ENCODE measurements at places on chromosomes 5 and 9.
A peak's percentile ranks its signal among the peaks of the same experiment; 100 is the strongest.

GRCh38 chr9:91905991-91906469 is 44.0 kb downstream of the ROR2 start:
- no peak overlapping the region for H3K27ac ChIP-seq
- DNase-seq, result no peak

GRCh38 chr9:127180457-127181314 is 58.3 kb upstream of the ANGPTL2 start:
- H3K27ac ChIP-seq, result no peak overlapping the region
- DNase-seq, result no peak
- H3K36me3 ChIP-seq, result no peaks in the 10 kb centered on the region
- H3K4me3 ChIP-seq, result no peak overlapping the region
- H3K27me3 ChIP-seq, result no peaks in the 10 kb centered on the region
- peaks cover 16% of the 10 kb centered on the region for H3K4me1 ChIP-seq

DNA sequence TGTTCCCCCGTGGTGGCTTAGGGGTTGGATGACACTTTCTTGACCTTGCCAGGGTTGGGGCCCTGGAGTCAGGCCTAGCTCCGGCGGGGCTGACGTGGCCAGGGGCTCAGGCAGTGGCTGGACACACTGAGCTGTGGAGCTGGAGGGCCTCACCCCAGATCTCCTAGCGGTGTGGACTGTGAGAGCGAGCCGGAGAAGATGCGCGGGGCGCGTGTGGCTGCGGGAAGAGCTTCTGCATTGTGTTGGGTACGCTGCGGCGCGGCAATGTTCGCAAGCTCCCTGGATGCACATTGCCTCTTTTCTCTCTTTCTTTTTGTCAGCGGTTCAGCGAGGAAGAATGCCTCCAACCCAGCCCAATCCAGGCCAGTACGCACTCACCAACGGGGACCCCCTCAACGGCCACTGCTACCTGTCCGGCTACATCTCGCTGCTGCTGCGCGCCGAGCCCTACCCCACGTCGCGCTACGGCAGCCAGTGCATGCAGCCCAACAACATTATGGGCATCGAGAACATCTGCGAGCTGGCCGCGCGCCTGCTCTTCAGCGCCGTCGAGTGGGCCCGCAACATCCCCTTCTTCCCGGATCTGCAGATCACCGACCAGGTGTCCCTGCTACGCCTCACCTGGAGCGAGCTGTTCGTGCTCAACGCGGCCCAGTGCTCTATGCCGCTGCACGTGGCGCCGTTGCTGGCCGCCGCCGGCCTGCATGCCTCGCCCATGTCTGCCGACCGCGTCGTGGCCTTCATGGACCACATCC is 4.8 kb downstream of the NR2F1 start:
- H3K36me3 ChIP-seq, result peaks cover 69% of the 10 kb centered on the region
- H3K4me3 ChIP-seq, result peak overlapping the region; percentile 100
- peaks cover 64% of the 10 kb centered on the region for H3K27me3 ChIP-seq
- H3K27ac ChIP-seq, result peak overlapping the region; percentile 99
- peaks cover 53% of the 10 kb centered on the region for H3K4me1 ChIP-seq

GRCh38 chr9:121059998-121060636 is 10.0 kb upstream of the C5 start:
- no peak overlapping the region for H3K27ac ChIP-seq
- peak; percentile 32 for DNase-seq
- no peaks in the 10 kb centered on the region for H3K27me3 ChIP-seq
- H3K36me3 ChIP-seq, result peaks cover 3% of the 10 kb centered on the region

DNA sequence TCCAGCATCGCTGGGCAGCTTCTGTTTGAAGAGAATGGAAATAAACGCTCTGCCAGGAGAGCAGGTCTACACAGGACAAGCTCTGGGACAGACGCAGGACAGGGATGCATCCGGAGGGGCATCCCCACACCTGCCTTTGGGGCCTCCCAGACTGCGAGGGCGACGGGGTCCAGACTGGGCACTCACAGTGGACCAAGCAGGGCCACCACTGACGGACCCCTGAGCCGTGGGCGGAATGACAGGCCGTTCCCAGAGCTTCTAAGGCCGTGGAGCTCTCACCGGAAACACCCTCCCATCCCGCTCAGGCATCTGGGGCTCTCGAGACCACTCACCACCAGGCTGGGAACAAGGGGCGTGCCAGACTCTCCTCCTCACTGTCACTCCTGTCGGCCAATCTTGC is 10.5 kb upstream of the TMEM250 start:
- peaks cover 40% of the 10 kb centered on the region for H3K27me3 ChIP-seq
- H3K4me1 ChIP-seq, result peaks cover 3% of the 10 kb centered on the region
- no peak overlapping the region for H3K27ac ChIP-seq
- H3K36me3 ChIP-seq, result no peaks in the 10 kb centered on the region
- no peak overlapping the region for H3K4me3 ChIP-seq

DNA sequence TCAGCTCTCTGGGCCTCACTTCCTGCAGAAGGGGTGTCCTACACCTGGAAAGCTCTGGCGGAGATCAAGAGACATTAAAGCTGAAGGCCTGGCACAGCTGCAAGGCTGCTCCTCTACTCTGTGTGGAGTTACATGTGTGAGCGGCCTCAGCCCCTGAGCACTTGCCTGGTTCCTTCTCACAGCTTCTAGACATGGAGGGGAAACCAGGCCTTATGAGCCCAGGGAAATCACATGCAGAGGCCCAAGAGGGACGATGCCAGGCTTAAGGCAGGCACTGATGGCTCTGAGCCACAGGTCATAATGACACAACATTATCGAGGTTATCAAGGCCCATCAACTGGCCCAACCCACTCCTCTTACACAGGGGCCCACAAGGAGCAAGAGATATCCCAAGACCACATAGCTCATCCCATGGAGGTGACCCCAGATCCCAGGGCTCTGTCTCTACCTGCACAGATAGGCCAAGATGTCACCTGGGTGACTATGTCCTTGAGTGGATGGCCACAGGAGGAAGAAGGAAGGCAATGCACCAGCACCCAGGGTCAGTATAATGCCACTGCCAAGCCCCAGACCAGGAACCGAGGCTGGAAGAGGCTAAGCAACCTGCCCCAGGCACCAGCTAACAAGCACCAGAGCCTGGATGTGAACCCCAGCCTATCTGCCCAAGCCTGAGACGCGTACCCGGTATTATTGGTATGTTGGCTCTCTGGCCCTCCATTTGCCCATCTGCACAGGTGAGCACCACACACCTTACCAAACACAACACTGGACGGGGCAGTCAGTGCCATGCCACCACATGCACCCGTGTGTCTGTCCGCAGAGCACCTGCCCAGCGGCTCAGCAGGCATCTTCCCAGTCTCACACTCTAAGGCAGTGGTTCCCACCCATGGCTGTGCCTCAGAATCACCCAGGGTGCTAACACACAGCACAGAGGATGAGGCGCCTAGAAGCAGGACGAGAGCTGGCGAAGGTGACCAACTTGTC is 143.3 kb downstream of the GABBR2 start:
- H3K27ac ChIP-seq, result peak overlapping the region; percentile 93
- no peak for DNase-seq
- no peak overlapping the region for H3K4me3 ChIP-seq
- H3K4me1 ChIP-seq, result no peaks in the 10 kb centered on the region
- H3K36me3 ChIP-seq, result no peaks in the 10 kb centered on the region

GRCh38 chr5:68749631-68750030 is 344.2 kb upstream of the SLC30A5 start:
- no peaks in the 10 kb centered on the region for H3K36me3 ChIP-seq
- no peak overlapping the region for H3K4me3 ChIP-seq
- no peaks in the 10 kb centered on the region for H3K27me3 ChIP-seq
- DNase-seq, result no peak

DNA sequence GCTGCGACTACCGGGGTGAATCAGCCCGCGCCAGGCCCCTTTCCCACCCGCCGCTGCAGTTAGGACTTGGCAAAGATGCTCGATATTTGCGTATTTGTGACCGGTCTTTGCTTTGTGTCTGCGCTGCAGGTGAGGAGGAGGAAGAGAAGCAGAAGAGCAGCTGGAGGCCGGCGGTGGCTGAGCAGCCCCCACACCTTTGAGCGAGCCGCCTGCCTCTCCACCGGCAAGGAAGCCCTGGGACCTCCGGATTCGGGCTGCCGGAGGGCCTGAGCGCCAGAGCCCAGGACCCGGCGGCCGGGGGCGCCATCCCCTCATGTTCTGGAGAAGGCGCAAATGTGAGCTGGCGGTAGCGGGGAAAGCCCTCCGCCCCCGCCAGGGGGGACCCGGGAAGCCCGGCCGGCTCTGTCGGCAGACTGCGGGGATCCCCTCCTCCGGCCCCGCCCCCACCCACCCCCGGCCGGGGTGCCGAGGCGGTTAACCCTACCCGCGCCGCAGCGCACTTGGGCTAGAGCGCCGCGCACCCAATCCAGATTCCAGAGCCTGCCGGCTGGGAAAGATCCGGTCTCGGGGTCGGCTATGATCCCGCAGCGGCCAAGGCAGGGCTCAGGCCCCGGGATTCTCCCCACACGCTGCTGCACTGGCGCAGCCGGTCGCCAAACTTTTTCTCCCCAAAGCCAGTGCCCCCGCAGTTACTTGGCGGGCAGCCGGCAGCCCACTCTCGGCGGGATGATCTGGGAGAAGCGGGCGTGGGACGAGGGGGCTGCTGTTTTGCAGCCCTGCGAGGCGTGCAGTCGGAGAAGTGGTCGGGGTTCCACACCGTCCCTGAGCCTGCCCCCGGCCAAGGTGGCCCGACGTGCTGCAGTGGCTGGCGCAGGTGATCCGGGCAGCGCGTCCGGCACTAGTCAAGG is 800 bp upstream of the KCNN2 start:
- peaks cover 3% of the 10 kb centered on the region for H3K36me3 ChIP-seq
- no peak overlapping the region for H3K27ac ChIP-seq
- peak overlapping the region; percentile 96 for H3K4me3 ChIP-seq
- peak; percentile 69 for DNase-seq

- DNase-seq, result no peak
- H3K27me3 ChIP-seq, result no peaks in the 10 kb centered on the region
- H3K4me3 ChIP-seq, result no peak overlapping the region
- peaks cover 10% of the 10 kb centered on the region for H3K4me1 ChIP-seq
- no peak overlapping the region for H3K27ac ChIP-seq
- peaks cover 8% of the 10 kb centered on the region for H3K36me3 ChIP-seq
These were observed 50.9 kb downstream of the GPR107 start for GRCh38 chr9:130104491-130105193.

- no peaks in the 10 kb centered on the region for H3K36me3 ChIP-seq
- H3K4me3 ChIP-seq, result no peak overlapping the region
- no peak overlapping the region for H3K27ac ChIP-seq
- peaks cover 8% of the 10 kb centered on the region for H3K4me1 ChIP-seq
These were observed 3.4 kb downstream of the SLC6A19 start for GRCh38 chr5:1204693-1205242.

GRCh38 chr5:10689391-10690081 is 71.5 kb downstream of the DAP start:
- peak overlapping the region; percentile 43 for H3K27ac ChIP-seq
- no peaks in the 10 kb centered on the region for H3K27me3 ChIP-seq
- peak; percentile 8 for DNase-seq
- no peak overlapping the region for H3K4me3 ChIP-seq
- peaks cover 14% of the 10 kb centered on the region for H3K4me1 ChIP-seq
- H3K36me3 ChIP-seq, result peaks cover 26% of the 10 kb centered on the region

DNA sequence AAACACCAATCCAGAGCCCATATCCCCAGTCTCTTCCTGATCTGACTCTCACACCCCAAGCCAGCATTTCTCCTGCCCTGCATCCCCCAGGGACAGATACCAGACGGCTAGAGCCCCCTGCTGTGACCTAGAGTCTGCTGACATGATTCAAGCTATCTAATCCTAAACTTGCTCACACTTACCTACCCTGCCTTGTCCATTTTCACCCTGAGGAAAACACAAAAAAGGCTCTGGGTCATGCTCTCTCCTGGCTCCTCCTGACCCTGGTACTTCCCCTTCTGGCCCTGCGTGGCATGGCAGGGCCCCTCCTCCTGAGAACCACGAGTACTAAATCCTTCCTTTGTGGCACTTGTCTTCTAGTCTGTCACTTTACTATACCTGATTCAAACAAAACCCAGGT is 2.8 kb upstream of the ARRDC1 start:
- peaks cover 33% of the 10 kb centered on the region for H3K27me3 ChIP-seq
- H3K36me3 ChIP-seq, result no peaks in the 10 kb centered on the region
- H3K4me3 ChIP-seq, result peak overlapping the region; percentile 78
- DNase-seq, result no peak
- H3K4me1 ChIP-seq, result peaks cover 18% of the 10 kb centered on the region
- H3K27ac ChIP-seq, result no peak overlapping the region

- peaks cover 38% of the 10 kb centered on the region for H3K36me3 ChIP-seq
- peak; percentile 39 for DNase-seq
- H3K27me3 ChIP-seq, result no peaks in the 10 kb centered on the region
- no peaks in the 10 kb centered on the region for H3K4me1 ChIP-seq
- no peak overlapping the region for H3K4me3 ChIP-seq
These were observed 67.4 kb upstream of the TBC1D9B start for GRCh38 chr5:179974946-179975712.

- H3K36me3 ChIP-seq, result peaks cover 6% of the 10 kb centered on the region
- H3K4me3 ChIP-seq, result no peak overlapping the region
- DNase-seq, result no peak
- H3K27ac ChIP-seq, result no peak overlapping the region
- no peaks in the 10 kb centered on the region for H3K27me3 ChIP-seq
These were observed 174.7 kb downstream of the WDR70 start for GRCh38 chr5:37553720-37554404.

DNA sequence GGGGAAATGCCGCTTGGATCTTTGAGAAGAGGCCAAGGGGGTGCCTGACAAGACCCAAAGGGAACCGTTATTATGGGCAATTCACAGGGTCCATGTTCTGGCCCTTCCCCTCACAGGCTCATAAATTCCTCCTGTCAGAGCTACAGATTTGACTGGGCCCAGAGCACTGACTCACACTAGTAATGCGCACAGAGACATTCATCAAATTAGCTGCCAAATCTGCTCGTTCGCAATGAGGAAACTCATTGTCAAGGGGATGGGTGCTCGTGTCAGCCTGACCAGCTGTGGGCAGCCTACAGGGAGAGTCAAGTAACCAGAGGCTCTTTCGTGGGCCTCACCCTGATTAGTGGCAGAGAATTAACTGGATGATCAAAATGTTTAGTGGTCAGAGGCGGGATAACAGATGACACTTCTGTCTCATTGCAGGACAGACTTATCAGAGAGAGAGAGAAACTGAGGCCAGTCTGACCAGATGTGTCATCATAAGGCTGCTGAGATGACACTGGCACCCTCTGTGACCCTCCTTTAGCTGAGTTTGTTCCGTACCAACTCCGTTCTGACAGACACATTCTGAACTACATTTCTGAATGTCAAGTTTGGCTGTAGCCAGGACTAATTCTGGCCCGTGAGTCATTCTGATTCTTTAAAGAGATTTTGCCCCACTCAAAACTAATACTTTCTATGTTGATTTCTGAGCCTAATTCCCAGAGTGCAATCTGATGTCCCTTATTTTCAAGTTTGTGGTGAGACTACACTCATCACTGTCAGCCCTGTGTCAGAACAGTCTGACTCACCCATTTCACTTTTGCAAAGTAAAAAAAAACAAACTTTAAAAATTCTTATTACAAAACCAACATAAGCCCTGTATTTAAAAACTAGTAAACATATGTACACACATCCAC is 377.1 kb downstream of the ACTL7B start:
- H3K27me3 ChIP-seq, result no peaks in the 10 kb centered on the region
- H3K36me3 ChIP-seq, result no peaks in the 10 kb centered on the region
- DNase-seq, result no peak
- no peak overlapping the region for H3K4me3 ChIP-seq
- peaks cover 4% of the 10 kb centered on the region for H3K4me1 ChIP-seq
- H3K27ac ChIP-seq, result peak overlapping the region; percentile 75
